Fibroblast of upper back skin (primary cell): ENCODE measurements at places on chromosomes 4 and X.

- DNase-seq = peak; percentile 17
Observed at GRCh38 chrX:25968920-25969319, 169.2 kb upstream of the MAGEB18 start.

DNA sequence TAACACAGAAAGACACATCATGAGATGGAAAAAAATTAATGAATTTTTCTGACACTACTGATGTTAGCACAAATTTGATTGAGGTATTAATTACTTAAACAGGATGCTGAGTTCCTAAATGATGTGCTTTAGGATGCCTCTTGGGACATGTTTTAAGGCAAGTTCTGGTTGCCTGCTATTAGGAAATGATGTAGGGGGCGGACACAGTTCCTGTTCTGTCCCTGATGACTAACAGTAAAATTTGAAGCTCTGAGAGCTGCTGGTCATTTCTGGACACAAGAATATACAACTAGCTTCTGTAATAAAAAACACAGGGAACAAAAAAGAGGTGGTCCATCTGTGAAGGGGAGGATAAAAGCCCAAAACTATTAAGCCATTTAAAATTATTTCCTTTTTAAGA, 163.2 kb upstream of the ETNPPL start:
- peak; percentile 27 for DNase-seq

DNA sequence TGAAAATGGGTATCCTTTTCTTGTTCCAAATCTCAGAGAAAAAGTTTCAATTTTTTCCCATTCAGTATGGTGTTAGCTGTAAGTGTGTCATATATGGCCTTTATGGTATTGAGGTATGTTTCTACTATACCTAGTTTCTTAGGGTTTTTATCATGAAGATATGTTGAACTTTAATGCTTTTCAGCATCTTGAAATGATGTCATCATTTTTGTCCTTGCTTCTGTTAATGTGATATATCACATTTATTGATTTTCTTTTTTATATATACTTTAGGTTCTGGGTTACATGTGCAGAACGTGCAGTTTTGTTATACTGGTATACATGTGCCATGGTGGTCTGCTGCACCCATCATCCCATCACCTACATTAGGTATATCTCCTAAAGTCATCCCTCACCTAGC, 44.9 kb downstream of the FOXR2 start:
- DNase-seq = no peak

- DNase-seq = peak; percentile 4
Observed at GRCh38 chr4:186201535-186202230, 10.3 kb downstream of the CYP4V2 start.

- peak; percentile 20 for DNase-seq
Observed at GRCh38 chr4:30103455-30103854, 616.7 kb upstream of the PCDH7 start.

DNA sequence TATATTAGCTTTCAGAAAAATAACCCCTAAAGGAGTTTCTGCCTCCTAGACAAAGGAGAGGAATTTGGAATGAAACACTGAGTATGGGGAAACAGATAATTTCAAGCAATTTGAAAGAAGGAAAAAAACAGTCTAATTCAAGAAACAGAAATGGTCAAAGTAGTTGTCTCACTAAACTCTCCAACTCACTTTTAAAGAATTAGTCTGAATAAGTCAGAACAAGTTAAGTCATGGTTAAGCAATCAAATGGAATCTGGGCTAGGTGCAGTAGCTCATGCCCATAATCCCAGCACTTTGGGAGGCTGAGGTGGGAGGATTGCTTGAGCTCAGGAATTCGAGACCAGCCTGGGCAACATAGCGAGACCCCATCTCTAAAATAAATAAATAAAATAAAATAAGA, 95.7 kb upstream of the GRIA3 start:
- no peak for DNase-seq

DNA sequence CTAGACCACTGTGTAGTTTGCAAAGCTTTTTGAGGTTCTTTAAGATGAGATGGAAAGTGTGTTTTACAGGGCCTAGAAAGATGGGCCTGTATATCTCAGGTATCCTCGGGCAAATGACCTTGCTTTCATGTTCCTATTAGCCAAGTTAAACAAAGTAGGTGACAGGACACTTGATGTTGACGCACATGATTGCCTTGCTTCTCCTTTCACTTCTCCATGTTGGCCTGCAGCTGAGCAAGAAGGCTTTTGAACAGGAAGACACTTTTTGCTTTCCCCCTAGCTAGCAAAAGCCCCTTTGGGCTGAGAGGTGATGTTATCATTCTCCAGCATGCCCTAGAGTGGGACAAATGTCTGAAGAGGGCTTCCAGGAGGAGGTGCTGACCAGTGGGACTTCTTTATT, 202.1 kb downstream of the GPC3 start:
- no peak for DNase-seq
